HS-27A (cell line): ENCODE measurements at places on chromosomes 3 and 15.

GRCh38 chr3:100402256-100402655, 917 bp downstream of the LNP1 start:
- no peak for DNase-seq

GRCh38 chr15:62769604-62770003, 272.9 kb upstream of the TPM1 start:
- peak; percentile 87 for DNase-seq

- no peak for DNase-seq
Observed at GRCh38 chr15:30033763-30034162, 49.0 kb upstream of the GOLGA8J start.

GRCh38 chr15:75718328-75718727, 5.7 kb upstream of the CSPG4 start:
- peak; percentile 79 for DNase-seq

- no peak for DNase-seq
Observed at GRCh38 chr3:176787506-176787905, 409.8 kb downstream of the TBL1XR1 start.
